ENCODE measurements at places on chromosomes 5 and 9. TPM values are rescaled to one million over a fixed set of nuclear protein-coding genes. Genes with fewer than 3 reads are reported as not detected.

The TMEM252 gene
- total RNA-seq = not detected

The PRELID2 gene
- 39.0 TPM for total RNA-seq

The BAAT gene
- total RNA-seq = 0.23 TPM

The SOHLH1 gene
- total RNA-seq = not detected

The PCA3 gene
- total RNA-seq = 1.4 TPM
